Stimulated activated CD8-positive, alpha-beta memory T cell treated with anti-CD3 and anti-CD28 coated beads, Interleukin-7, amount 100 ng/mL, for 48 hours (primary cell): ENCODE measurements at places on chromosomes 12 and 14.

DNA sequence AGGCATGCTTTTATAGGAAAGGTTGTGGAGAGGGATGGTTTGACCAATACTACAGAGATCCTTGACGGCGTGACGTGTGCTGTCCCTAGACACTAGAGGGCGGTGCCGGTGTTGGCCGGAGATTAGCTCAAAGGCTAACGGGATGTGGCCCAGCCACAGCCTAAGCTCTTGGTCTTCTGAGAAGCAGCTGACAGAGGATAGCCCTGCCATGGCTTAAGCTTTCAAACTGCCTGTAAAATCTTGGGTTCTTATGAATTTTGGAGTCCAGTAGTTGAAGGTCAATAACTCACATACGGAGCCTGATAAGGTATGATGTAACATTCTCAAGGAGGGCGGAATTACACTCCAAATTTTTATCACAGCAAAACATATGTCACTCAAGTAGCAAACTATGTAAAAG is 515.7 kb upstream of the ATXN7L3B start:
- no peak for DNase-seq

DNA sequence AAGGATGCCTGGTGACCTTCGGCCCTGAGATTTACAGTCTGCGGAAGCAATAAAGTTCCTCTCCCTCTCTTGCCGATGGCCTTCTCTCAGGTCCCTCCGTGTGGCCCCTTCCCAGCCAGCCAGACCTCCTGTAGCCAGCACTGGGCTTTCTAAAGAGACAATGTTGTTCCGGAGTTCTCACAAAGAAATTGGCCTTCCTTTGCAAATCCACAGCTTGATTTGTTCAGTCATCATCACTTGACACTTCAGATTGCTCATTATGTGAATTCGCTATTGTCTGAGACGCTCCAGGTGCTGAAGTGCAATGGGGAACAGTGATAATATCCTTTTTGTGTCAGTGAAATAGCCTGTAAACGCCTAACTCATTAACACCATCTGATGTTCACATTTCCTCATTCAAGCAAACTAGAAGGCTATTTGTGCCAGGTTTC is 43.7 kb upstream of the GPHB5 start:
- no peak for DNase-seq

GRCh38 chr12:14962797-14963196 is 1.4 kb upstream of the ARHGDIB start:
- DNase-seq: no peak

DNA sequence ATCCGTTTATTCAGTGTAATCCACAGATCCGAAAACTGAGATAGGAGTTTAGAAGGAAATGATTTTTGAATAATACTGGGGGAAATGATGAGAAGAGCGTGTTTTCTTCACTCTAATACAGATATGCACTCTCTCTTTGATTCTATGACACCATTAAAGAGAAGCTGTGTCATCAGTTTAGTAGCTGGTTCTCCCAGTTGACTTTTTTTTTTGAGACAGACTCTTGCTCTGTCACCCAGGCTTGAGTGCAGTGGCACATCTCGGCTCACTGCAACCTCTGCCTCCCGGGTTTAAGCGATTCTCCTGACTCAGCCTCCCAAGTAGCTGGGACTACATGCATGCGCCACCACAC is 48.4 kb upstream of the EML1 start:
- no peak for DNase-seq

DNA sequence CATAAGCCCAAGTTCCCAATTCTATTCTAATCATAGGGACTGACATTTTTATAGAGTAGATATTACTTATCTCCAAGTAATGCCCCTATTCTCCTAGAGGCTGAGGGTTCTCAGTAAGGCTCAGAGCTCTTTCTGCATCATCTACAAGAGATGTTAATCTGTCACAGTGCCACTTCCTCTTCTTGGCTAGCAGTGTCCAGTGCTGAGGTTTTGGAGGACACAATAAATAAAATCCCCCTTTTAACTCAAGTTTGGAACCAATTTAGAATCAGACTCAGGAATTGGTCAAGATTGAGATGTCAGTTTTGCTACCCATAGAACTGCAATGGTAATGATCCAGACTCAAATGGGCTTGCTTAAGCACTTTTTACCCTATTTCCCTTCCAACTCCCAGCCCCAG is 154.1 kb upstream of the ARID2 start:
- no peak for DNase-seq

DNA sequence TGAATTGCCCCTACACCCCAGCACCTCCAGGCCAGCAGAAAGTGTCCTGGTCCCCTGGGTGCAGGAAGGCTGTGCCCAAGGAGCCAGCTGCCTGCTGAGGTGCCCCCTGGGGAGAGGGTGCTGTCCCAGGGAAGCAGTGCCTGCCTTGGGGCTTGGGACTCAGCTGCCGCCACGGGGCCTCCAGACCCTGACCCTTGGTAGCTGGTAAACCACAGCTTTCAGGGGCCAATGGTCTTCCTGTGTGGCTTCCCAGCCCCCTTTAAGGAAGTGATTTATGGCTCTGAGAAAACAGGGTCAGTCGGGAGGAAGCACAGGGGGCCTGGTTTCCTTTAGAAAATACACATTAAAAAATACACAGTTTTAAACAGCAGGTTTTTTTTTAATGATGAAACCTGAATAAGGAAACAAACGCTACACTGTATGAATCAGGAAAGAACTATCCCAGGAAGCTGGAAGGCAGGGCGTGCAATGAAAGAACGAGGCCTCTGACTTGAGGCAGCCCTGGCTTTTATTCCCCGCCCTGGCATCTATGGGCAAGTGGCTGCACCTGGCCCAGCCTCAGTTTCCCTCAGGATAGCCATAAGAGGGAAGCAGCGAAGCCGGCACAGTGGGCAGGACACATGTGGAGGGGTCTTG is 40.6 kb upstream of the EML1 start:
- DNase-seq: no peak

DNA sequence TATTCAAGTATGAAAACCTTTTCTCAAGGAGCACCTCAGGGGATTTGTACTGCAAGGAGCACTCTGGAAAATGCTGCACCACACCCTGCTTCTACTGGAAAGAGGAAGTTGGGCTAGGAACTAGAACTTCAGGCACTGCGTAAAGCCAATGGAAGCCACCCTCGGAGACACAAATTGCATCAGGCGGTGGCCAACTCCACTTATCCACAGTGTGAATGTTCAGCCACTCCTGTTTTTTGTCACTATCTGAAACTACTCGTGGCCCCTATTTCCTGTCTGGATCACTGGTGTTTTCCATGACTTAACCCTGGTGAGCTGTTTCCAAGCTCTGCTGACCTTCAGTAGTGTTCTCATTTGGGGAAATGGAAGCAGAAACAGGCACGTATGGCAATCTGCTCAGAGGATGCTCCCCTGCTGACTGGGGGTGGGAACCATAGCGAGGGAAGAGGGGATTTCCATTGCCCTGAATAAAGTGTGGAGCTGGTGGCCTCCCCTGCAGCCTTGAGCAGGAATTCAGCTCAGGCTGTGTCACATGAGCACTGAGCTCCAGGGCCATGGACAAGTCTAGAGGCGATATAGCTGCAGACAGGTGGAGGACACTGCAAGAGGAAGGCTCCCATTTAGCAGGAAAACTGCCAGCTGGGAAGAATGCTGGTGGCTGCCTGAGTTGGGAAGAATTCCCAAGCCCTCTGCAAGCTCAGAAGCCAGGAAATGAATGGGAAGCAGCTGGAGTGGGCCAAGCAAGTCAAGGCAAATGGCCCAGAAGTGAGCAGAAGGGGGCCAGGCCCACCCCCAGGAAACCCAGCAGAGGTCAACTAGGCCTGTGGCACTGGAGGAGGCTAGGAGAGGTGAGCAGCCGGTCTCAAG is 50.5 kb upstream of the RAP1B start:
- DNase-seq: no peak

DNA sequence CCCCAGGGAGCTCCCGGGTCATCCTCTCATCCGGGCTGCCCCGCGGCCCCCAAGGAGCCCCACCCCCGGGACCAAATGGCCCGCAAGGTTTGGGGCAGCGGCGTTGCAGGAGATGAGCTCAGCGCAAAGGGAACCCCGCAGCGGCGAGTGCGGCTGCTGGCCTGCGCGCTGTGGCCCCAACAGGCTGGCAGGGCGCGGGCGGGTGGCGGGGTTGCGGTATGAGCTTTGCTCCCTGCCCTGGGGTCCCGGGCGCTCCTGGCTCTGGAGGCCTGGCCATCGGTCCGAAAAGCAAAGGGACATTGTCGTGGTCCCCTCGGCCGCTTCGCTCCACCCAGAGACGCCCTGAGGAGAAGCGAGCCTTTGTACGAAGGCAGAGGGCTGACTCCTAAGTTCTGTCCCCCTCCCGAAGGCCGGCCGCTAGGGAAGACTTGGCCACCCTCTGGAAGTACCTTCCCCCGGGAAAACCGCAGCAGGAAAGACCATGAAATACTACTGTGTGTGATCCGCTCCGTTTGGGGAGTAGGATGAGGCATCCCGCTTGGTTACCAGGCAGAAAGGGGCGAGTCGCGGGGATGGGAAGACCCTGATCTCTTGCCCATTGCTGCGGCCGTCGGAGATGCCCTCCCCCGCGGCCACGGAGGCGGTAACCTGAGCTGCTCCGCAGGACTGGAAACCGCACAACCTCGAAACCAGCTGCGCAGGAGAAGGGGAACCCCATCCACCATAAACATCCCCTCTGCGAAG is 620 bp upstream of the NID2 start:
- no peak for DNase-seq

GRCh38 chr12:110243227-110243626 is 37.8 kb upstream of the ATP2A2 start:
- DNase-seq: no peak

- no peak for DNase-seq
Measured at GRCh38 chr14:72686101-72686500, 207.8 kb downstream of the DPF3 start.

DNA sequence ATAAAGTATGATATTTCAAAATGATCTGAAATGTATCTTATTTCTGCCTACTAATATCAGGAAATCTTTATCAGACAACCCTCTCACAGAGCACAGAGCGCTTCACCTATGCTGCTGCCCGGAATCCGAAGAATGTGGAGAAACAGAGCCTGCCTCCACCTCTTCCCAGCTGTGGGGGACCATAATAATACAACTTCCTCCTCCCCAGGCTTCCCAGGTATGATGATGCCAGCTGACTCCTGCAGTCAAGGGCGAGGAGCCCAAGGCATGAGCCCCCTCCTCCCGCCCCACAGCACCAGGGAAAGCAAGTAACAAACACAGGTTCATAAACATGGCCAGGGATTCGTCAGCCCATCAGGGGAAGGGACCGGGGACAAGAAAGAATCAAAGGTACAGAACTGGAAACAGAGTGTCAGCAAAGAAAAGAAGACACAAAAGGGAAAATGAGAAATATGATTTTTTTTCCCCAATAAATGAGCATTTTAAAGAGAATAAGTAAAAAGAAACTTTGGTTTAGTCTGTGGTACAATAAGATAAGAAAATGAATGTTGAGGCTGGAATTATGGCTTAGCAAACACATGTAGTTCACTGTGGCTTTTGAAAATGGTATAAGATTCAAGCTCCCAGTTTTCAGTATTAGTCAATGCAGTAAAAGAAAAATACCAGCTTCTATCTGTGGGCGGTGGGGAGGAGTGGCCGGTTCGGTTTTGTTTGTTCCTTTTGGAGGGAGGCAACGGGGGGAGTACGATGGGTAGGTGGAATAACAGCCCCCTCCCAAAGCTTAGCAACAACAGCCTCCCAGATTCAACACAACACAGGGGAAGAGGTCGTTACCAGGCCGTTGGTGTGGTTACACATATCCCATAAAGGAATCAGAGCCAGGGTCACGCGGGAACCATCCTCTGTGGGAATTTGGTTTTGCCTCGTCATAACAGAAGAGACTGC is 68.3 kb downstream of the SETD3 start:
- no peak for DNase-seq

DNA sequence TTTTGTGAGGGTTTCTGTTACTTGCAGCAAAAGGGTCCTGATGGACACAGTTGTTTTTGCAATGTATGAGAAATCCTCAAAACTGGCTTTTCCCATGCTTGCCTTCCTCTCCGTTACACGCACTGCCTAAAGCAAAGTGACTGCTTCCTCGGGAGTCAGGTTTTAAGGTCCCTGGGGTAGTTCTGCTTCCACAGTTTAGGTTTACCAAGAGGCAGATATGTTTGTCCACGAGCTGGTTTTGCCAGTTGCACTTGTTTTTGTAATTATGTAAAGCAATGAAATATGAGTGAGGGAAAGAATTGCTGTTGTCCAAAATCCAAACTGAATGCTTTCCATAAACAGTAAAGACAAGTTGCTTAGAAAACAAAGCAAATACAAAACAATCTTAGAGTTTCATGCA is 290.7 kb upstream of the AMIGO2 start:
- DNase-seq: no peak

DNA sequence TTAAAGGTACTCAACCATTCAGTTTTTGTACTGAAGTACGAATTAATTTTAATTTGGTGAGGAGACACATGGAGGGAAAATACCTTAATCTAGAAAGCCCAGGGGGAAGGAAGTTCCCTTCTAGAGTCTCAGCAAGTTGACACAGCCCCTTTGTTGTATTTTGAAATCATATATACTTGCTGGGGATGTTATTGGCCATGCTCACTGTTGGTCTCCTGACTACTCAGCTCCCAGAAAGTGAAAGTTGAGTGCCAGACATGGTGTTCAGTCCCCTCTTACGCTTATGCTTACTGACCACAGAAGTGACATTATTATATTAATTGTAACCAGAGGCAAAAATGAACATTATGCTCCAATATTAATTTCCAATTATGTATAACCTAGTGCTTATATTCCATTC is 28.1 kb downstream of the ARF6 start:
- DNase-seq: no peak

DNA sequence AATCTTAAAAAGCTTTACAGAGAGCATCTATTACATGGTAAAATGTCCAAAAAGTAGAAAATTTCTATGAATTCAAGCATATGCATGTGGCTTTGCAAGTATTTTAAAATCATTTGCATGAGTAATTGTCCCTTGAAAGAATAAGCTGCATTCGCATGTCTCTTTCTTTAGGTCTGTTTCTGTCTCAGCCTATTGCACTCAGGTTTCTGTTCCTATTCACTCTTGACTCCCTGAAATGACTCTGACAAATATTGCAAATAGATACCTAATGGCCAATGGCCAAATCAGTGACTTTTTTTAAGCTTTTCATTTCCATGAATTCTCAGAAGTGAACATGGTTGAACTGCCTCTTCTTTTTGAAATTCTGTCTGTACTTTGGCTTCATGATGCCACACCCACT is 6.4 kb upstream of the TTC8 start:
- no peak for DNase-seq

GRCh38 chr12:102317155-102317554 is 119.5 kb upstream of the PMCH start:
- DNase-seq: no peak

GRCh38 chr12:70741256-70741655 is 104.0 kb upstream of the PTPRB start:
- DNase-seq: no peak
